Neural crest cell (in vitro differentiated cells): ENCODE measurements at places on chromosomes 1 and 21.

DNA sequence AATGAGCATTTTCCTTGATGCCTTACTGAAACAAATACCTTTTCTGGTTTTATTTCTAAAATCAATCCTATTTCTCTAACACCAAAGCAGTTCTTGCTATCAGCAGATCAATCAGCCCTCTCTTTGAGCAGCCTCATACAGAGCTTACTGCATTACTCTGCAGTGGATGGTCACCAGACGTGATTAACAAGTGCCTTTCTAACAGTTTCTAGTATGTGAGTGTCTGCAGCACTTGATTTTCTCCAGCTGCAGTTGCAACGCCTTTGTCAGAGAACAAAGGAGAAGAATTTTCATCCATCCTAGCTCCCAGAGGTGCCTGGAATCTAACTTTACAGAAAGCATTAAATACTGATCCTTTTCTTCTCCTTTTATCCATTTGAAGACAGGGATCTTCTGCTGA is 177.3 kb upstream of the SGIP1 start:
- H3K4me3 ChIP-seq = peak overlapping the region; percentile 91
- H3K27ac ChIP-seq = peak overlapping the region; percentile 5
- H3K4me1 ChIP-seq = peaks cover 81% of the 10 kb centered on the region

- no peak overlapping the region for H3K4me3 ChIP-seq
- no peaks in the 10 kb centered on the region for H3K36me3 ChIP-seq
- H3K27me3 ChIP-seq = peaks cover 10% of the 10 kb centered on the region
- H3K27ac ChIP-seq = no peak overlapping the region
Observed at GRCh38 chr1:85195703-85196102, 5.1 kb downstream of the SYDE2 start.

GRCh38 chr1:59072583-59072947 is 224.3 kb upstream of the FGGY start:
- DNase-seq = no peak
- H3K27me3 ChIP-seq = no peaks in the 10 kb centered on the region
- H3K36me3 ChIP-seq = no peaks in the 10 kb centered on the region
- peaks cover 22% of the 10 kb centered on the region for H3K4me1 ChIP-seq
- peak overlapping the region; percentile 46 for H3K27ac ChIP-seq

DNA sequence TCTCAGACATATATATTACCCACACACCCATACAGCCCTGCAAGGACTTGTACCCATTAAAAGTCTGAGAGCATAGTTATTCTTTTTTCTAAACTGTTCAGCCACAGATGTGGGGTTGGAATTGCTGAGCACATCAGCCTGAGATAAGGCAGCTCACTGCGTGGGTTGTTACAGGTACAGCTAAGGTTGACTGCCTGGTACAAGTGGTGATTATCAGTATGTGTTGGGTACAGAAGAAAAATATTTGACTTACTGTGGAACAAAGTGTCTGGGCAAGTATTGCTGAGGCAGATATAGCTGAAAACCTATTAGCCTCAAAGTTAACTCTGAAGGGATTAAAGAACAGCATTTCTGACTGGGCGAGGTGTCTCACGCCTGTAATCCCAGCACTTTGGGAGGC is 5.0 kb downstream of the STX12 start:
- H3K27ac ChIP-seq = no peak overlapping the region
- no peaks in the 10 kb centered on the region for H3K36me3 ChIP-seq
- no peaks in the 10 kb centered on the region for H3K27me3 ChIP-seq
- peaks cover 8% of the 10 kb centered on the region for H3K4me1 ChIP-seq
- H3K4me3 ChIP-seq = no peak overlapping the region
- no peak for DNase-seq

GRCh38 chr1:190258003-190258402 is 219.7 kb downstream of the BRINP3 start:
- no peak overlapping the region for H3K4me3 ChIP-seq
- H3K36me3 ChIP-seq = peaks cover 7% of the 10 kb centered on the region
- no peak for DNase-seq
- no peaks in the 10 kb centered on the region for H3K27me3 ChIP-seq
